H1 (cell line): ENCODE measurements at places on chromosomes 1 and 21.

DNA sequence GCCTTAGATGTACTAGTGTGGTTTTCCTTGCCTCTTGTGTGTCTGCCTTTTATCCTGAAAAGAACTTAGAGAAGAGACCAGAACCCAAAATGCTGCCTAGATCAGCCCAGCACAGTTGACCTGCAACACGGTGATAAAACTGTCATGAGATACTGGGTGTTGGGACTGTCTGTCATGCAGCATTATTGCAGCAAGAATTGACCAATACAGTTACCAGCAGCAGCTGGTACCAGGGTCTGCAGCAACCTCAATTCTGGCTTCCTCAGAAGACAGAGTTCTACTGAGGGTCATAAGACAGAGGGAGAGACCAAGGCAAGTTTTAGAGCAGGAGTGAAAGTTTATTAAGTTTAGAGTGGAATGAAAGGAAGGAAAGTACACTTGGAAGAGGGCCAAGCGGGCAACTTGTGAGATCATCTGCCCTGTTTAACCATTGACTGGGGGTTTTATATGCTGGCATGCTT lies 182.0 kb downstream of the DYRK1A start:
- H3K36me3 ChIP-seq: no peaks in the 10 kb centered on the region
- H3K4me1 ChIP-seq: peaks cover 3% of the 10 kb centered on the region; the same call in 1 of the 2 replicates
- no peak overlapping the region for H3K4me3 ChIP-seq
- no peaks in the 10 kb centered on the region for H3K27me3 ChIP-seq

DNA sequence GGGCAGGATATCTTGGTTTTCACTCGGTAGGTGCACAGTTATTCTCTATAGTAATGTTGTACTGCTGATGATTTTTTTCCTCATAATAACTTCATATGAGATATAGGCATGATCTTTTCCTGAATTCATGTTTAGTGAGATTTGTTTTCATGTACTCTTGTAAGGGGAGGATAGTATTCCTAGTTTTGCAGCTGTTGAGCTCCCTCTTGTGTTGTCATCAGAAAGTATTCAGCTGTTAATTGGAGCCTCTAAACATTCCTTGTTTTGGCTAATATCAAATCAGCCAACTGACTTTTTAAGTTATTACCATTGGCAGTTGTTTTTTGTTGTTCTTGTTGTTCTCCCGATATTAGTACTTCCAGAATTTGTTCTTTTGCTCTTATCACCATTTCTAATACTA lies 24.4 kb downstream of the OR10R2 start:
- no peak for DNase-seq
- no peaks in the 10 kb centered on the region for H3K36me3 ChIP-seq
- H3K4me1 ChIP-seq: no peaks in the 10 kb centered on the region
- no peaks in the 10 kb centered on the region for H3K27me3 ChIP-seq
- H3K27ac ChIP-seq: no peak overlapping the region
- H3K4me3 ChIP-seq: no peak overlapping the region

DNA sequence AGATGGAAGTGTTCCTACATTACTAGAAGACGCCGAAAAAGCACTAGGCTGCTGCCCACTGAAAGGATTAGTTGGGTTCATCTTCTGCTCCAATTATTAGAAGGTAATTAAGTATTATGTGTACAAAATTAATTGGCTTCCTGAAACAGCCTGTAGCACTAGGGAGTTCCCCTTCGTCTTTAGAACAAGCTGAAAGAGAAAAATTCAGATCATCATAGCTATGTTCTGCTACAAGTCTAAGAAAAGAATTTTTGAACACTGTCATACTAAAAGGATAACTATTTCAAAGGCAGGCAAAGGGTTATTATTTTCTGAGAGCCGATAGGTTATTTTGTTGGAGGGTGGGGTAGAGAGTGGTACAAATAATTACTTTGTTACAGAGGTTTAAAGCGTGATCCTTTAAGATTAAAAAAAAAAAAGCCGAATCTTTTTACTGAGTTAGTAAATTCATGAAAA lies at the start of gene MCM3AP:
TSS of gene MCM3AP (minus strand) at position 406 of the 456 bp plus-strand sequence. CDS start at position 81, 325 bp downstream.
- peaks cover 18% of the 10 kb centered on the region; the same call in 1 of the 2 replicates for H3K36me3 ChIP-seq
- no peak for DNase-seq
- H3K27me3 ChIP-seq: no peaks in the 10 kb centered on the region
- peak within 1 kb of the TSS; percentile 82 for H3K27ac ChIP-seq
- peak within 1 kb of the TSS; percentile 67 for H3K4me3 ChIP-seq

DNA sequence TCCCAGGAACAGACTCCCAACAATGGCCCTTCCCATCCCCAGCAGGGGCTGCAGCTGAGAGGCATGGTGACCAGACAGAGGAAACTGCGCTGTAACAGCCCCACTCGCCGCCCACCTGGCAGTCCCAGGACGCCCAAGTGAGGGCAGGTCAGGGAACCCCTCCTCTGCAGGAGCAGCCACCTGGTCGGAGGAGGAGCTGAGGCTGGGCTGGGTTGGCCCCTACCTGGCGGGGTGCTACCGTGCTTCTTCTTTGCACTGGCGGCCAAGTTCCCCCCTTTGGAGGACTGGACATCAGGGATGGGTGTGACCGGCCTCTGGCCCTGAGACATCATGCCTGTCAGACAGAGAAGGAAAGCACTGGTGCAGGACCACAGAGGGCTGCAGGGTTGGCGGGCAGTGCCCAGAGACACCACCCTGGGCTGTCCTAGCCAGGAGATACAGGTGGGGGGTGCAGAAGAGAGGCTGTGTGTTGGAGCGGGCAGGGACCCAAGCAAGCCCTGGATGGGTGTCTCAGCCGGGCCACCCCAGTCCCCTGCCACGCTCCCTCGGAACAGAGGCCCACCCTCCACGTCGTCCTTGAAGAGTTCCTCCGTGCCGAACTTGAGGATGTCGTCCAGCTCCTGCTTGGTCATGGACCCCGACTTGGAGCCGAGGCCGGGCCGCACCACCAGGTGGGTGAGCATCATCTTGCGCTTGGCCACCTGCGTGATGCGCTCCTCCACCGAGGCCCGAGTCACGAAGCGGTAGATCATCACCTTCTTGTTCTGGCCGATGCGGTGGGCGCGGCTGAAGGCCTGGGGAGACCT lies 51.6 kb downstream of the CHD5 start:
- no peaks in the 10 kb centered on the region for H3K36me3 ChIP-seq
- peaks cover 3% of the 10 kb centered on the region for H3K4me1 ChIP-seq
- H3K27me3 ChIP-seq: peaks cover 16% of the 10 kb centered on the region
- DNase-seq: no peak
- no peak overlapping the region for H3K27ac ChIP-seq

DNA sequence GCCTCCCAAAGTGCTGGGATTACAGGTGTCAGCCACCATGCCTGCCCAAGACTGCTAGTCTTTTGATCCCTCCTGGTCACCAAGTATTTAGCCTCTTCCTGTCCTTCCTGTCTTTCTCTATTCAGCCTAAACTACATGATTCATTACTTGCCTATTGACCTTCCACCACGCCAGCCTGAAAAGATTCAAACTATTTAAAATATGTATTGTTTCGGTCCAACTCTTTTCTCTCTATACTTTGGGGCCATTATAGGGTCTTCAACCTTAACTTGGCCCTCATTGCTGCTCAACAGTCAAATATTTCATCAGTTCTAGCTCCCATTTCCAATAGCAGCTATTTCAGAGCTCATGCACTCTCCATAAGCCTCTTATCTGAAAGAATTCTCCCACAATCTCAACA lies 153.0 kb downstream of the TNFSF18 start:
- DNase-seq: no peak
- no peak overlapping the region for H3K27ac ChIP-seq
- H3K36me3 ChIP-seq: no peaks in the 10 kb centered on the region
- no peaks in the 10 kb centered on the region for H3K4me1 ChIP-seq

DNA sequence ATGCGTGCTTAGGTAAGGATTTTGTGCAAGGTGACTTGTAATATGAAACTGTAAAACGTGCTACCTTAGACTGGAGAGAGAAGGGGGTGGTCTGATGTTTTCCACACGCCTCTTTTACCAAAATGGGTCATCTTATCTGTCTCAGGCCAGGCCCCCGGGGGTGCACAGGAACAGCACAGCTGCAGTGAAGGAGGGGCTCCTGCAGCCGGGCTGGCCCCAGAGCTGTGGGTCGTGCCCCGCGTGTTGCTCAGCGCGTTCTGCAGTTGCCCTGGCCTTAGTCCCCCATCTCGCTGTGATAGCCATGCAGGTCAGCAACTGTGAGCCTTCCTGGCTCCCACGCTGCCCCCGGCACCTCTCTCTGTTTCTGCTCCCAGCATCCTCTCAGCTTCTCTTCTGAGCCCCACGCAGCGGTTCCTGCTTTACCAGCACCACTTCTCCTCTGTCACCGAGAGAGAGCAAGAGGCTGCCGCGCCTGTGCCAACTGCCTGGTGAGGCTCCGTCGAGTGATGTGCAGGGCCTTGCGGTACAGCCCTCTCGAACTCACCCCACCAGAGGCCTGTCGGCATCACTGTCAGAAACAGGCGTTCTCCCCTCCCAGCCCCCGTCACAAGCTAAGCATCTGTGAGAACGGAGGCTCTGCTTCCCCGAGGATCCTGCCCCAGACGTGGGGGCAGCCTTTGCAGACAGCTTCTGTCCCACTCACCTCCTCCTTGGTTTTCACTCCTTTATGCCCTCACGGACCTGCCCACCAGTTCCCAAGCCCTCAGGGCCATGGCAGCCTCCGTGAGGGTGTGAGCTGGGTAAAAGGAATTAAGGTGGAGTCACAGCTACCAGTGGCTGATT lies 73.3 kb downstream of the ADARB1 start:
- H3K4me3 ChIP-seq: no peak overlapping the region
- no peaks in the 10 kb centered on the region for H3K27me3 ChIP-seq
- H3K4me1 ChIP-seq: no peaks in the 10 kb centered on the region
- H3K27ac ChIP-seq: no peak overlapping the region

GRCh38 chr1:178819123-178819522 lies 51.8 kb downstream of the ANGPTL1 start:
- H3K36me3 ChIP-seq: no peaks in the 10 kb centered on the region
- DNase-seq: no peak
- H3K4me3 ChIP-seq: no peak overlapping the region
- no peaks in the 10 kb centered on the region for H3K27me3 ChIP-seq

DNA sequence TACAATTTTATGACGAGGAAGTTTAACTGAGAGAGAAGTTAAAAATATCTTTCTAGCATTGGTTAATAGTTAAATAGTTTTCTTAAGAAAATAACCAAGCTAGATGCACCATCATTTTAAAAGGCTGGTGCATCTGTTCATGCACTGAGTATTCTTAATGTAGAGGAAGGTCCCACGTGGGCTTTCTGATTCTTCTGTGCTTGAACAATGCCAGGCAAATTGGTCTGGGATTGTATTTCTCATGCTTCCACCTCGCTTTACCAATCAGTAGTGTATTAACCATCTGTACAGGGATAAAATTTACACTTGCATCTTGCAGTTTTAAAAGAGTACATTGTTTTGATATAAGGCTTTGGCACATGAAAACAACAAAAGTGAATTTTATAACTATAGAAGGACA lies 47.4 kb upstream of the MTF2 start:
- no peaks in the 10 kb centered on the region for H3K27me3 ChIP-seq
- no peaks in the 10 kb centered on the region for H3K36me3 ChIP-seq
- DNase-seq: no peak
- no peak overlapping the region for H3K27ac ChIP-seq
- no peaks in the 10 kb centered on the region for H3K4me1 ChIP-seq

DNA sequence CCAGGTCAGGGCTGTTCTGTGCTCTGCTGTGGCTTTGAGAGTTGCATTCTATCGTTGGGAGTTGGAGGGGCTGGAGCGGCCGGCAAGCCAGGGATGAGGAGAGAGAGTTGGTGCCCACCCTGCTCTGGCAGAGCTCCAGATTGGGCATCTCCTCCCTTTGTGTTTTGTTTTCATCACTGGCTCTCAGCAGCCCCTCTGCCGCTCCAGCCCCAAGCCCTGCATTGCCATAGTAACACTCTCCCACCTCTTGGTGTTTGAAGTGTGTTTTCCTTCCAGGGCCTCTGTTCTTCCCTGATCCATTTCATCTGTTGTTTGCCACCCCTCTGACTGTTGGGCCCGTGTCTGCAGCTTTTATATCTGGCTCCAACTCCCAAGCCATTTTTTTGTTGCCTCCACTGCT lies 152.7 kb downstream of the URB2 start:
- no peaks in the 10 kb centered on the region for H3K27me3 ChIP-seq
- no peaks in the 10 kb centered on the region for H3K36me3 ChIP-seq
- no peak for DNase-seq
- no peaks in the 10 kb centered on the region for H3K4me1 ChIP-seq
- no peak overlapping the region for H3K27ac ChIP-seq

GRCh38 chr1:167983797-167984420 lies 47.0 kb upstream of the MPC2 start:
- no peak overlapping the region for H3K4me3 ChIP-seq
- no peaks in the 10 kb centered on the region for H3K4me1 ChIP-seq
- H3K36me3 ChIP-seq: no peaks in the 10 kb centered on the region
- no peak overlapping the region for H3K27ac ChIP-seq
- no peaks in the 10 kb centered on the region for H3K27me3 ChIP-seq

GRCh38 chr1:109253803-109254620 lies 4.7 kb downstream of the CELSR2 start:
- peaks cover 9% of the 10 kb centered on the region for H3K27me3 ChIP-seq
- DNase-seq: no peak
- H3K36me3 ChIP-seq: peaks cover 7% of the 10 kb centered on the region; the same call in 1 of the 2 replicates
- H3K4me1 ChIP-seq: peaks cover 35% of the 10 kb centered on the region

DNA sequence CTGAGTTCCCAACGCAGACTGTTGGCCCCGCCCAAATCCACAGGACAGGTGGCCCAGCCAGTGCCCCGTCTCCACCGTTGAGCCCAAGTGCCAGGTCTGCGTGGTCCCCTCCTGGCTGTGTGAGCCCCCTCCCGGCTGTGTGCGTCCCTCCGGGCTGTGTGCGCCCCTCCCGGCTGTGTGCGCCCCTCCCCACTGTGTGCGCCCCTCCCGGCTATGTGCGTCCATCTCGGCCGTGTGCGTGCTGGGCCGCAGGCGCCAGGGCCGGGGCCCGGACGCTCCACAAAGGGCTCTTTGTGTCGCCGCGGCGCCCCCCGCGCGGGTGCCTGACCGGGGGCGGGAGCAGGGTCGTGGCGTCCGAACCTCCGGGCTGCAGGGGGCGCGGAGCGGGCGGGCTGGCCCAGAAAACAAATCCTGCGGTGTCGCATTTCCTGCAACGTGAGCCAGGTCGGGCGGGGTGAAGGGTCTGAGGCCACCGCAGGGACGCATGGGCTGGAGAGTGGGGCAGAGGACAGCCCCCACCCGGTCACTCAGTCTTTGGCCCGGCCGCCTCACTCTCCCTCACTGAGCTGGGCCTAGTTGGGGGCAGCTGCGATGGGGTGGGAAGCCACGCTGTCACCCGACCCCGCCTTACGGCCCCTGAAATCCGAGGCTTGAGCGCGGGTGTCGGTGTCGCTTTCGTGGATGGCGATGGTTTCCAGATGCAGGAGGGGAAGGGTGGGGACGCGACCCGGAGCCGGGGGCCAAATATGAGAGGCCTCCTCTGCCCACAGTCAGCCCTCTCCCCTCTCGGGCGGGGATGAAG lies 18.8 kb downstream of the TNFRSF25 start:
- H3K36me3 ChIP-seq: no peaks in the 10 kb centered on the region
- no peak overlapping the region for H3K27ac ChIP-seq
- peak overlapping the region; percentile 42 for H3K4me3 ChIP-seq
- peaks cover 3% of the 10 kb centered on the region; the same call in 1 of the 2 replicates for H3K27me3 ChIP-seq
- no peak for DNase-seq
- H3K4me1 ChIP-seq: no peaks in the 10 kb centered on the region
